Tibial artery (tissue), 4 donors: ENCODE measurements at places on chromosomes 4 and X.

DNA sequence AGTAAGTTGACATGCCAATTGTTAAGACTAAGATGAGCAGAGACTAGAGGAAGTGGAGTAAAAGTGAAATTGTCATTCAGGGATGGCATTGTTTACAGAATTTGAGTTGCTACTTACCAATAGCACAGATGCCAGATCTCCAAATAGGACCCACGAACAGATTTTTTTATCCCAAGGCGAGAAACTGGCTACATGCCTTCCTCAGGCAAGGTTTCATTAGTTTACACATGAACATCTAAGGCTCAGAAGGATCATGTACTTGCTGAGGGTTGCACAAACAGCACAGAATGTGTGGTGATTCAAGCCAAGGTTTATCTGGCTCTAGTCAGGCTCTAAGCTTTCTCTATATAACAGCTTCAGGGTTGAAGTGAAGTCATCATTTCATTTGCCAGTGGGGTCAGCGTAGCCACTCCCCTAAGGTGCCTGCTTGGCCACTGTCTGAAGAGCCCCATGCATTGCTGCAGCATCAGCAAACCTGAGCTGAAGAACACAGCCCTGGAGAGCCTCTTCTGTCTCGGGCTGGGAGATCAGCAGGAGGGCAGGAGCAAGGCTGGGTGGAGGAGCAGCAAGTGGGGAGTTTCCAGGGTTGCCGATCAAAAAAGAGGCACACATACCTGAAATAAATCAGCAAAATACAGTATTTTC is 193.0 kb upstream of the LCORL start:
- no peaks in the 10 kb centered on the region for H3K4me1 ChIP-seq
- no peak overlapping the region for H3K27ac ChIP-seq
- H3K27me3 ChIP-seq, result no peaks in the 10 kb centered on the region
- no peaks in the 10 kb centered on the region for H3K36me3 ChIP-seq
- H3K4me3 ChIP-seq, result no peak overlapping the region

DNA sequence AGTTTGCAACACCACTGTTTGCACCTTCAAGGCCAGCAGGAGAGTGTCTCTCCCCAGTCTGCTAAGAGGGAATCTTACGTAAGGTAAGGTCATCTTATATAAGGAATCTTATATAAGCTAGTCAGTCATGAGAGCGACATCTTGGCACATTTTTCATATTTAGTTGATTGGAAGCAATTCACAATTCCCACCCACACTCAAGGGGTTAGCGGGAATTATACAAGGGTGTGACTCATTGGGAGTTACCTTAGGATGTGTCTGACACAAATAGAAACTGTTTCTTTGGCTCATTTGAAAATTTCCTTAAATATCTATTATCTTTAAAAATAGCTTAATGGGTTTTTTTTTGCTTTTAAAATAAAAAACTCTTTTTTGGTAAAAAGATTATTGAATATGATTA is 62.1 kb upstream of the GRPR start:
- DNase-seq, result no peak
- H3K4me3 ChIP-seq, result no peak overlapping the region
- no peaks in the 10 kb centered on the region for H3K27me3 ChIP-seq
- H3K4me1 ChIP-seq, result no peaks in the 10 kb centered on the region
- no peaks in the 10 kb centered on the region for H3K36me3 ChIP-seq

DNA sequence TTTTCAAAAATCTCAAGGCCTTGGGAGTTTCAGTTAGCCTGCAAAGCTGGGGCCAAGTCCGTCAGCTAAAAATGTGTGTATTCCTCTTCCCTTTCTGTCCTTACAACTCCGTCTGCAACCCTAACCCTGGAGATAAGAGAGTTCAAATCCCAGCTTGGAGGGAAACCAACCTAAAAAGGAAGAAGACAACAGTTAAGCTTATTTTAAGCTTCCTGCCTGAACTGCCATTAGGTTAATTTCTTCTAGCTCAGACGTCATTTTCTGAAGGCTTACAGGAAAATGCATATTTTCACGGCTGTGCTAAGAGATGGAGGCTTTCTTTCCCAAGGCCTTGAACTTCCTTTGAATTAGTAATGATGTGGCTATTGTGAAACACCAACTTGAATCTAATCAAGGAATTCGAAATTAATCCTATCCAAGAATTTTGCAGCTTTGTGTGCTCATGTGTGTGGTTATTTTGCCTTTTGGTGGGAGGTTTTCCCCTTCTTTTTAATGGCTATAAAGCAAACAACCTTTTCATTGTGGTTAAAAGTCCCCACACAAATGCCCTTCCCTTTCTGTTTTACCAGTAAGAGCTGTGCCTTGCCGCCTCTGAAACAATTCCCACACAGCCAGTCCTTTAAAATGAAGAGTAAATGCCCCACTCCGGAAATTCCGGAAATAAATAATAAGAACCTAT is 103.5 kb downstream of the IRF2 start:
- no peaks in the 10 kb centered on the region for H3K27me3 ChIP-seq
- no peak overlapping the region for H3K4me3 ChIP-seq
- DNase-seq, result no peak
- H3K36me3 ChIP-seq, result no peaks in the 10 kb centered on the region

DNA sequence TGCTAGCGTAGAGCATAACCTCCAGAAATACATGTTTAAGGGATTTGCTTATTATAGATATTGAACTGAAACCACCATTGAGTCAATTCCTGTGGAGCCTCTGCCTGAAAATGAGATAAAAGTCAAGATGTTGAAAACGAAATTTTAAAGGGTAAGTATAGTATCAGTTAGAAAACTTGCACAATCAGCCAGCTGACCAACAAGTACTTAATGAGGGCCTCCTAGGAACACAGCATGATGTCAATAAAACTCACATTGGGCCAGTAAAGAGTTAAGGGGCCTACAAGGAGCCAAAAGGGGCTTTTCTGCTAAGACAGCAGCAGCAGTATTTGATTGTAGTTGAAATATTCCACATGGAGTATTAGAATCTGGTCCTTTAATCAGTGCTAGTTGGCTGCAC is 314.1 kb upstream of the PPARGC1A start:
- no peaks in the 10 kb centered on the region for H3K27me3 ChIP-seq
- H3K36me3 ChIP-seq, result no peaks in the 10 kb centered on the region
- no peaks in the 10 kb centered on the region for H3K4me1 ChIP-seq
- H3K4me3 ChIP-seq, result no peak overlapping the region
- no peak overlapping the region for H3K27ac ChIP-seq

GRCh38 chrX:13053171-13053570 is 8.8 kb upstream of the FAM9C start:
- DNase-seq, result no peak
- H3K27ac ChIP-seq, result no peak overlapping the region
- H3K4me1 ChIP-seq, result no peaks in the 10 kb centered on the region
- H3K27me3 ChIP-seq, result no peaks in the 10 kb centered on the region
- H3K36me3 ChIP-seq, result no peaks in the 10 kb centered on the region

GRCh38 chr4:30952526-30953219 is 232.5 kb downstream of the PCDH7 start:
- no peak for DNase-seq
- H3K4me3 ChIP-seq, result no peak overlapping the region
- no peaks in the 10 kb centered on the region for H3K36me3 ChIP-seq

DNA sequence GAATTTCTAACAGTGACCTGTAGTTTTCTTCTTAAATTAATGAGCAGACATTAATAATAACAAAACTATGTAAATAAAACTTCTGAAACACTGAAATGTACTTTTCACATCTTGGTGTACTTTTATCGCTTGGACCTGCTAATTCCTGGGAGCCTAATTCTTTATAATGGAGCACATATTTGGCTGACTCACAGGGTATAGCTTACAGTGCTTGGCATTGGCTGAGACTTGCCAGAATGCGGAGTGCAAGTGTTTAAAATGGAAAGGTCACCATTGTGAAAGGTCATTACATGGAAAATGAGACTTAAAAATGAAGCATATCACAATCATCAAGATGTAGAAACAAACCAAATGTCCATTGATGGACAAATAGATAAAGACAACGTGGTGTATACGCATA is 137.3 kb upstream of the PDLIM3 start:
- H3K4me1 ChIP-seq, result no peaks in the 10 kb centered on the region
- H3K36me3 ChIP-seq, result peaks cover 20% of the 10 kb centered on the region
- H3K4me3 ChIP-seq, result no peak overlapping the region
- H3K27me3 ChIP-seq, result no peaks in the 10 kb centered on the region

GRCh38 chr4:48033825-48034413 is 17.3 kb downstream of the NIPAL1 start:
- H3K27ac ChIP-seq, result no peak overlapping the region
- no peak for DNase-seq
- no peaks in the 10 kb centered on the region for H3K36me3 ChIP-seq
- H3K27me3 ChIP-seq, result no peaks in the 10 kb centered on the region

DNA sequence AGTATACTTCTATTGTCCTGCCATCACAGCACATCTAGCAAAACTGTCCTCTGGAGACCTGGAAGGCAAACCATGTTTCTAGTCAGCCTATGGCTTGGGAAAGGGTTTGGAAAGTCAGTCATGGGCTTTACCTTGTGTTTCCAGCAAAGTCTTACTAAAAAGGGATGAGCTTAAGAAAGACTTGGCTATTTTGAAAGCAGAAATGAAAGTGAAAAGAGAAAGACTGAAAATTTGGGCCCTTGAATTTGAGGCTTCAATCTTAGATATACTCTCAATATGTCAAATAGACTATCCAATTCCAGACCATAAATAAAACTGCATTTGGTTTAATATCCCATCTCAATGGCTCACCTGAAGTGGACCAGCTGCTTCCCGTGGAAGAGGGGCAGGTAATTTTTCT is 127.9 kb downstream of the ZNF330 start:
- DNase-seq, result no peak
- H3K36me3 ChIP-seq, result no peaks in the 10 kb centered on the region
- H3K27ac ChIP-seq, result no peak overlapping the region
- no peaks in the 10 kb centered on the region for H3K27me3 ChIP-seq

DNA sequence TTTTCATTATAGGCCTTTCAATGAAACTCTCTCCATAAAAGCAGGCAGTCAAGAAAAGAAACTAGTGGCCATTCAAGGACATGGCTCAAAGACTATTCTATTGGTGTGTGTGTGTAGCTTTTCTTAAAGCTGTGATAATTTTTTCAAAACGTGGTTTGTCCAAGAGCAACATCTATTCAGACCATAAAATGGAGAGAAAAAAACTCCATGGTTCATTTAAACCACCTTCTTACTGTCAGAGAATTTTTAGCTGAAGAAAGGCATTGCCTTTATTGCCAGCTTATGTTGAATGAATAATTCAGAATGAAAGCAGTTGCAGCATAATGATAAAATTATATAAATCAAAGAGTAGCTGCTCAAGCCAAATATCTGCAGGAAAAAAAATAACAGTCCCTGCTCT is 325.5 kb downstream of the PCDH18 start:
- H3K27ac ChIP-seq, result no peak overlapping the region
- H3K27me3 ChIP-seq, result no peaks in the 10 kb centered on the region
- DNase-seq, result no peak
- H3K36me3 ChIP-seq, result no peaks in the 10 kb centered on the region
- H3K4me3 ChIP-seq, result no peak overlapping the region

DNA sequence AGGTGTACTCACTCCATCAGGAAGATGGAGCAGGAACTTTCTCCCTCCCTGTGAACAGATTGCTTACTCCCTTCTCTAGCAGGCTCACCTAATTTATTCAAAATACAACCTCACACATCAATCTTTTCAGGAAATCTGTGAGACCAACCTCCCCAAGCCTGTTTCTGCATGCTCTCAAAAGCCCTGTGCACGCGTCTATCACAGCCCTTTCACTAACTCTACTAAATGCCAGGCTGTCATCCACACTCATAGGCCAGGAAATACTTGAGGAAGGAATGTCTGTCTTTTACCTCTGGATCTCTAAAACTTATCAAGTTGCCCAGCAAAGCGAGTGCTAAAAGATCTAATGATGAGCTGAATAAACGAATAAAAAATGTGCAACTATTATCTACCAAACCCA is 11.2 kb downstream of the CAMK2D start:
- no peak overlapping the region for H3K4me3 ChIP-seq
- no peak overlapping the region for H3K27ac ChIP-seq
- DNase-seq, result no peak
- no peaks in the 10 kb centered on the region for H3K27me3 ChIP-seq
- H3K4me1 ChIP-seq, result peaks cover 4% of the 10 kb centered on the region

DNA sequence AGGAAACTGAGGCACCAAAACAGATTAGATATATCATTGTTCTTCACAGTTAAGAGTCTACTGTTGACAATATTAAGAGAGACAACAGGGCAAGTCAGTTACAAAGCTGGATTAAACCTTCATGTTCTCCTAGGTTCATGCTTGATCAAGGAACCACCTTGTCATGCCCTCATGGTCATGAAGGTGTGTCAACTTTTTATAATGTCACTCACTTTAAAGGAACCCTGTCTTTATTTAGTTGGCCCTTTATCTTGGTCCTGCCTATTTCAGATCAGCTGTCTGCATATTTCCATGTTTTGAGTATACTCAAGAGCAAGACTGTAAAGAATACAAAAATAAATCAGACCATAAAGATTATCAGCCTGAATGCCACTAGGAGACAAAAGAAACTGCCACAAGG is 140.2 kb upstream of the FAM241A start:
- no peaks in the 10 kb centered on the region for H3K27me3 ChIP-seq
- DNase-seq, result no peak
- no peaks in the 10 kb centered on the region for H3K36me3 ChIP-seq
- H3K27ac ChIP-seq, result no peak overlapping the region
- H3K4me1 ChIP-seq, result no peaks in the 10 kb centered on the region

DNA sequence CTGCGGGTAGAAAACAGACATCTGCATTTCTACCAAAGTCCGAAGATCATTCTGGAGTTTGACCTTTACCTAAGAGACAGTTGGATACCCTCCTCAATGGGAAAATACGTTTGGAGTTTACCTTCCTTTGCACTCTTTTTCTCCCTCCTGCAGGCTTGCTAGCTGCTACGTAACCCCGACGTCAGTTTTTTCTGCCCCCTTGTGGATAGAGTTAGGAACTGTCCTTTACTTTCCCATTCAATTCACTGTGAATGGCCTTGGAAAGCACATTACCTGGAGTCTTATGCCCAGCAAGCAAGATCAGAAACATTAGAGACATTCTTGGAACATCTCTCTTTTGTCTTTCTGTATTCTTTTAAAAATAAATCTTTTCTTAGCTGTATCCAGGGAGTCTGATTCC is 250.7 kb downstream of the NAP1L3 start:
- no peaks in the 10 kb centered on the region for H3K4me1 ChIP-seq
- no peak for DNase-seq
- no peaks in the 10 kb centered on the region for H3K27me3 ChIP-seq
- no peak overlapping the region for H3K27ac ChIP-seq

- DNase-seq, result no peak
- H3K36me3 ChIP-seq, result no peaks in the 10 kb centered on the region
- H3K4me3 ChIP-seq, result no peak overlapping the region
- H3K4me1 ChIP-seq, result no peaks in the 10 kb centered on the region
- no peaks in the 10 kb centered on the region for H3K27me3 ChIP-seq
Measured at GRCh38 chr4:176830971-176831370, 38.2 kb upstream of the VEGFC start.

DNA sequence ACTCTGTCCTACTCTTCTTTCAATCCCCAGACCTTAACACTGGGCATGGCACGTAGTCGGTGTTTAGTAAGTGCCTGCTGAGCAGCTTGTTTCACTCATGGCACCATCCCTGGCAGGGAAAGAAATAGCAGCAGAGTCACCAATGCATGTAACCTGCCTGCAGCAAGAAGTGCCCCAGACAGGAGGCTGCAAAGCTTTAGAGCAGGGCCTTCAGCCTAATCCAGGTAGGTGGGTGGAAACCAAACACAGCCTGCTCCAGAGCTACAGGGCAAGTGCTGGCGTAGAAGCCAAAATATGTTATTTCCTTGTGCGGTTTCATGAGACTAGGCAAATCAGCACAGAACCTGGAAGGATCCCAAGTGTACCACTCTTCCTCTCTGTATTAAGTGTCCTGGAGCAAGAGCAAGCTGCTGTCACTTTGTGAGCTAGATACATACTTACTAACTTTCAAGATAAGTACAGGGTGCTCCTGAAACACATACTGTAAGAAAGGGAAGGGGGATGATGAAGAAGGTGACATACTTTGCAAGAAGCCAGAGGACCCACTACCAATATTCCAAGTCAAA is 5.5 kb downstream of the PROM1 start:
- no peak overlapping the region for H3K27ac ChIP-seq
- H3K36me3 ChIP-seq, result no peaks in the 10 kb centered on the region
- no peak for DNase-seq
- peaks cover 16% of the 10 kb centered on the region for H3K4me1 ChIP-seq
- no peak overlapping the region for H3K4me3 ChIP-seq
